Substantia nigra (tissue), 51 donors: ENCODE measurements at places on chromosomes 16 and 17.

- DNase-seq, result no peak
Measured at GRCh38 chr17:8855477-8856204, 11.8 kb downstream of the PIK3R6 start.

- DNase-seq, result no peak
Measured at GRCh38 chr17:49978501-49978900, 9.5 kb downstream of the DLX4 start.

DNA sequence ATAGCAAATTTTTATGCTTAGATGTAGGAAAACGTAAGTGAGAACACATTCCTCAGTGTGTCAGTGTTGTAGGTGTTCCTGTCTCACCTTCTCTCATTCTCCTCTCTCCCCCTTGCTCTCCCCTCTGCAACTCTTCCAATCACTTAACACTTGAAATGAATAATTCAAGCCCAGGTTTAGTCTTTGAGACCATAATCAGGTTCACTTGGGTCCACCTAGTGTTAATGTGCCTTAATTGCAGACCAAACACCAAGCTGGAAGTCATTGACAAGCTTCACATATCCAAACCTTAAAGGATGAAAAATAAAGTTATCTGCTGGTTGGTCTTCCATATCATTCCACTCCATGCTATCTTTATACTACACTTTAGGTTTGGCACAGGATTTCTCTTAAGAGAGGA lies 37.0 kb downstream of the STXBP4 start:
- DNase-seq, result no peak

DNA sequence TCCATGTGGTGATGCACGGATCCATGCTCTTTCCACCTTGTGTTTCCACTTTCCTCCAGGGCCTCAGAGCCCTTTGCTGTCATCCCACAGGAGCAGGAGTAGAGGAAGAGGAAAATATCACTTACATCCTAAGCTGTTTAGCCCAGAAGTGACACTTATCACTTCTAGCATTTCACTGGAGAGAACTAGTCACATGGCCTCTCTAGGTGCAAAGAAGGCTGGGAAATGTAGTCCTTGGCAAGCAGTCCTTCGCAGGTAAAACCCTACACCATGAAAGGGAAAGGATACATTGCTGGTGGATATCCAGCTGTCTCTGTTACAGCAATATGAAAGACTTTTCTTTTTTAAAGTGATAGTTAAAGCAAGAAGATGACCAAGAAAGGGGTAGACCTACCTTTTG lies 185.9 kb downstream of the RGS9 start:
- DNase-seq, result no peak

DNA sequence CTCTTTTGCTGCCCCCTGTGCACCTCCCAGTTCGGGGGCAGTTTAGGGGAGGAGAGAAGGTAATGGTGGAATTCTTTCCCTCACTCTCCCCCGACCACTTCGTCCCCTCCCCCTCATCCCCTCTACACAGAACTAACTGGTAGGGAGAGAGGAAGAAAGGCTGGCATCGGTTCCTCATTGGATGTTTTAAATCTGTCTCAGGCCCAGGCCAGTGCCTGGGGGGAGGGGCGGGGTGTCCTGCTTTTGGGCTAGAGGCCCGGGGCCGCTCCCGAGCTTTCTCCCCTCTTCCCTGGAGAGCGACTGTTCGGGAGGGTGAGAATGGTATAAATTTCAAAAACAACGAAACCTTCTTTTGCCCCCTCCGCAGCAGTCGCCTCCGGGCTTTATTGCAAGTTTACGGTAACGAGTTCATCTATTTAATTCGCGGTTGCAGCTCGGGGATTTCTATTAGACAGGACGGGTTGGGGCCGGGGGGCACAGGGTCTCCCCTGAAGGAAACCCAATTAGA lies at the start of gene PRAC2:
PRAC2 (plus strand) TSS at position 271 of the 508 bp plus-strand sequence. CDS start 1,226 bp downstream, outside the sequence.
- no peak for DNase-seq

DNA sequence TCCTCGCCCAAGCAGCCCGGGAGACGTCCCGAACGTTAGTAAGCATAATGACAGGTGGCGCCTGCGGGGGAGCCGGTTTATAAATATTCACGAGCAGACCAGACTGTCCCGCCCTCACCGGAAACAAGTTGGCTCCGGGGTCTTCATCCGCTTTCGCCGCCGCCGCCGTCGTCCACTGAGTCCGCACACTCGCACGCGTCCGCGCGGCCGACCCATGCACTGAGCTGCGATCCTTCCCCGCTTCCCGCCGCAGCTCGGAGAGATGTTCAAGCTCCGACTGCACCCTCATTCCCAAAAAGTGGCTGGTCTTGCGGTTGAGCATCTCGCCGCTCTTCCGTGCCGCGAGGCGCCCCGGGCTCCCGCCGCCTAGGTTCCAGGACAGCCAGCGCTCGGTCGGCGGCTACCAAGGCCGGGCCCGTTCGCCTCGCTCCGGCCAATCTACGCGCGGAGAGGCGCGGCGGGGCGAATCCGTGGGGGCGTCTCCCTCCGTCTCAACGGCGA lies 385 bp downstream of the CFAP119 start:
- no peak for DNase-seq
